Naive thymus-derived CD8-positive, alpha-beta T cell (primary cell): ENCODE measurements at places on chromosomes 16 and 17.

DNA sequence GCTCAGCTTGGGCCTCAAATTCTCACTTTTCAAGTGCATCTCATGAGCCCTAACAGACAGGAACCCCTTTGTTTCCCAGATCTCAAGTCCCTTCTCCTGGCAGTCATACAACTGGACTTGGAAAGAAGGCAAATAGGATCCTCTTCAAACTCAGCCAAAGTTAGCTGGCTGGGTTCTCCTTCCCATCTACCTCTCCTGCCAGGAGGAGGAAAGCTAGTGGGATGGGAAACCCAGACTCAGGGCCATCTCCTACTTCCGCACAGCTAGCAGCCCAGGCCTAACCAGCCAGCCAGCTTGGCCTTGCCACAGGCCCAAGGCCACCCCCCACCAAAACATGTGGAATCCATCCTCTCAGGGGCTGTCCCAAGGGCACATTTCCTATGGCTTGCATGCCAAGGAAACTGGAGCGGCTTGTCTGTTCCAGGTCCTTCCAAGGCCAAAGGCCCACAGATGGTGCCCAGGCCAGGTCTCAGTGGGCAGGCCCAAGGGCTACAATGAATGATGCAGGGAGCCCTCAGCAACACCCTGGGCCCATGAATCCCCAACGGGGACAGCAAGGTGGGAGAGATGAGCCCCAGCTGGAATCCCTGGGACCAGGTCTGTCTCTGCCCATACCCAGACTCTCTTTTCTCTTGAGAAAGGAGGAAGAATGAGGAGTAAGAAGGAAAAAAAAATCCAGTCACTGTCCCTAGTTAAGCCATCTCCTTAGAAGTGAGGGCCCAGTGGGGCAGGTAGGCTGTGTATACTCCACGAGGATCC lies 1.7 kb downstream of the SMARCD2 start:
- DNase-seq, result no peak

GRCh38 chr16:8199390-8199789 lies 390.9 kb downstream of the TMEM114 start:
- DNase-seq, result no peak

DNA sequence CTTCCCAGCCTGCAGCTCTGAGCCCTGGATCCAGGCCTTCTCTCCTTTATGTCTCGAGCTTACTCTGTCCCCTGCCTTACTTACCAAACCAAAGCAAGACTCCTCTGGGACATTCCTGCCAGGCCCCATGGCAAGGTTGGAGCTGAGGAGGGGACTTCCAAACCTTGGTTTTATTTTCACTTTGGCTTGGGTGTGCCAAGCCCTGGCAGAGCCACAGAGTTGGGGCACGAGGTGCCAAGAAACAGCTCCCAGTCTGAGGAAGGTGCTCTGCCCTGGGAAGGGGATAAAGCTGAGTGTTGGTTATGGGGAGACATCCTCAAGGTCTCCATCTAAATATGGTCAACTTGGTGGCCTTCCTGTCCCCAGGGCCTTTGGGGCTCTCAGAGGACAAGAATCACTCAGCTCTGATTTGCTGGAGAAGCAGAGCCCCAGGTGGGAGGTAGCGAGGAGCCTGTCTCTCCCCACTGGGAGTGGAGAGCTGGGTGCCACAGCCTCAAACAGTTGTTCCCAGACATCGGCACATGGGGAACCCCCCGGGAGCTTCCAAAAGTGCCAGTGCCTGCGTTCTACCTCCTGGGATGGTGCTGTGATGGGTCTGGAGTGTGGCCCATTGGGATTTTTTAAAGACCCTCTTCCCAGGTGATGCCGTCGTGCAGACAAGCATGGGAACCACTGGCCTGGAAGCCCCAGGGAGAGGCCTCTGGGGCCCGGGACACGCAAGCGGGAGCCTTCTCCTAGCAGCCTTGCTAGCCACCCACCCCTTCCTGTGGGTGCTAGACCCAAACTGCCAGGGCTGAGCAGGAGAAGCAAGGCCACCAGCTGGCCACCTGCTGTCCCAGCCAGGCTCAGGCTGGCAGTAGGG lies 10.3 kb downstream of the NLRC5 start:
- peak; percentile 59 for DNase-seq

DNA sequence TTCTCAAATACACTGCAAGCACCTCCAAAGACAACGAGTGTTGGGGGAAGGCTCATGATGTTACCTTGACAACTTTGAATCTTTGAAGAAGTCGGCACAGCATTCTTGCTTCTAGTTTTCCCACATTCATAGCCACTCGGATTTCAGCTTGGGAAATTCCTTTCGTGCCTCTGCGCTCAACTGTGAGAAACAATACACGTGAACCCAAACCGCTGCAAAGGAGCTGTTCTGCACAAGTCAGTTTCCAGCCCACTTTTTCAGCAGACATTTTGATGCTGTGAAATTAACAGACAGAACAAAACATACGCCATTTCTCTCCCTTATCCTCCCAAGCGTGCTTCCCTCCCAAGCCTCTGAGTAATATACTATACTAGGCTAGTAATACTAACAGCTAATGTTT lies 41.2 kb downstream of the GTF3C1 start:
- no peak for DNase-seq

DNA sequence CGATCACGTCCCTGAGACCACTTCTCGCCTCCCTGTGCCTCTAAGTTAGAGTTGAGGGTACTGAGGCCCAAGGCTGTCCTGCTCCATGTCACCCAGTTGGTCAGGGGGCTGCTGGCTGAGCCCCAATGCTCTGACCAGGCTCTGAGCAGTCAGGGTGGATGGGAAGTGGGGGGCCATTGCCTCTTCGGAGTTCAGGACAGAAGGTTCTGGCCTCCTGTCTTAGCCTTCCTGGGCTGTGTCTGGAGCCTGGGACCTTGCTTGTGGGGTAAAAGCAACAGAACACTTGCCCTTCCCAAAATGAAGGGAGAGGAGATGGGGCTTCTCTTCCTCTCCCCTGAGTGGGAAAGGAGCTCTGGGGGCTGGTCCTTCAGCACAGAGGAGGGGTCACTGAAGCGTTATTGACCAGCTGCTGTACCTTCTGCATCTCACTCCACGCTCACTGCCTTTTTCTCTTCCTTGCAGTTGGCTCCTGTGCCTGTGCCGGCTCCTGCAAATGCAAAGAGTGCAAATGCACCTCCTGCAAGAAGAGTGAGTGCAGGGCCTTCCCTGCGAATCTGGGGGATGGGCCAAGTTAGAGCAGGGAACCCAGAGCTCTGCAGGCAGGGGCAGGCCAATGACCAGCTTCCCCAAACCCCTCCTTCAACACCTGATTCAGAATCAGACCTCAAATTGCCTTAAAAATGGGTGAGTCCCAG lies 580 bp downstream of the MT1X start:
- no peak for DNase-seq

GRCh38 chr16:67104845-67105244 lies 4.9 kb upstream of the PHAF1 start:
- no peak for DNase-seq

- DNase-seq, result no peak
Measured at GRCh38 chr17:31843070-31843745, 15.8 kb downstream of the COPRS start.

DNA sequence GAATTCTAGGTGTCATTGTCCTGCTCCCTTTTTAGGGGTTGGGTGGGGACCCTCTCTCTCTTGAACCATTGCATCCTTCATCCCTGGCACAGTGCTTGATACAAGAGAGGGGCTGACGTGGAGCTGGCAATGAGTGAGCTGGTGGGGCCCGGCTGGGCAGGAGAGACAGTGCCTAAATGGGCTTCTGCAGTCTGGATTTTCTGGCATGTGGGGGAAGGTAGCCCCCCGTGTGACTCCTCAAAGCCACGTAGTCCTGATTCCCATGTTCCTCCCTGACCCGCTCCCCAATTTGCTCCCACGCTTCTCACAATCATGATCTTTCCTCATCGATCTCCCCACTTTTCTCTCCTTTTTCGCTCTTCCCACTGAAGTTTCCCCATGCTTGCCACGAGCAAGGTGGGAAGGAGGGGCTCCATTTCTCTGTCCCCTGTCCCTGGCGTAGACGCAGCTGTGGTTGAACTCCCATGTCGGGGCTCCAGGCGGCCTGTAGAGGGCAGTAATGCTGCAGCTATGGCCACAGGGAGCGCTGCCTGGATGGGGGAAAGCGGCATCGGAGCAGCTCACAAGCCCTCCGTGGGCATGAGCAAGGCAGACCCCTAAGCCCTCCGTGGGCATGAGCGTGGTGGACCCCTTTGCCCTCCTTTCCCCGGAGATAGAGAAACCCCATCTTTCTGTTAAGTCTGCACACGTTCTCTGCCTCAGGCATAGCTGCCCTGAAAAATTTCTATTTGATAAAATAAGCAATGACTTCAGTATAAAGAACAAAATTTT lies 47.5 kb downstream of the HAPSTR1 start:
- peak; percentile 84 for DNase-seq

DNA sequence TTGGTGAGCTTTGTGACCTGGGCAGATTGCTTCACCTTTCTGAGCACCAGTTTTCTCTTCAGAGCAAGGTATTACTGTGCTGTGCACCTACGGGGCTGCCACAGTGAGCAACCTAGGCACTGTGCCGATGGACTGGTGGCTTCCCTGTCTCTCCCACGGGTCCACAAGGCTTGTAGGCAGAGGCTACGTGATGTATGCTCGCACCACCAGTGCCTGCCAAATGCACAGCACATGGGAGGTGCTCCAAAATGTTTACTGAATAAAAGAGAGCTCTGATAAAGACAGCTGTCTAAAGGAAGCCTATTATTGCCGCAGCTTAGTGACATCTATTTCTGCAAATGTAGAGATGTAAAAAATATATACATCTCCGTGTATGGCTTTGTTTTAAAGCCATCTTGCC lies 139.2 kb downstream of the CDK5R1 start:
- no peak for DNase-seq

DNA sequence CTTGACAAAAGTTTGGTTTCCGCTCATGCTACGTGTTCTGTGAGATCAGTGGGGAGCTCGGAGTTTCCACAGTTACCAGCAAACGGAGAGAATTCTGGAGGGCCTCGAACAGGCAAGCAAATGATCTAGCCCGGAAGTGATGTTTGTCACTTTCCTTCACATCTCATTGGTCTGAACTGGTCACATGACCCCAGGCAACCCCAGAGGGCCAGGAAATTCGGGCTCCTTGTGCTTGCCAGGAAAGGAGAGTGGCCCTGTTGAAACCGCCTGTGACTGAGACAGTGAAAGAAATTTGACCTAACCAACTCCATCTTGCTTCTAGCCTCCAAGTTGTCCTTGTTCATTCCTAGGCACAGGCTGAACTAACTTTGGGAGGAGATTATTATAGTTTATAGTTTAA lies 23.0 kb downstream of the SPPL2C start:
- DNase-seq, result no peak

GRCh38 chr16:4692460-4693295 lies 684 bp upstream of the NUDT16L1 start:
- no peak for DNase-seq

DNA sequence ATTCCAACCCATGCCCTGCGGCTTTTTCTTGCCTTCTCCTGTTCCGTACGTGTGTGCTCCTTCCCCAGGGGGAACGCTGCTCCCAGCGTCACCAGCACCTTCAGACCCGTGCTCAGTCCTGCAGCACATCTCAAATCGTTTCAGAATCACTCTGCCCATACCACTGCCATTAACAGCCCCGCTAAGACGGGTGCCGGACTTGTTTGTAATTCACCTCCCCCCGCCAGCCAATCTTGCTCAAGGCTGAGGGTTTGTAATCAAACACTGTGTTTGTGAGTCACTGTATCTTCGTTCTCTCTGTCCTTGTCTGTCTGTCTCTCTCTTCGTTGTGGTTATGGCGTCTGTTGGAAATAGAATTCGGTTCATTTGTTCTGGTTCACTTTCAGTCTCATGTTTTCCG lies 17.3 kb downstream of the CARD14 start:
- no peak for DNase-seq

- no peak for DNase-seq
Measured at GRCh38 chr17:35129154-35129972, 7.9 kb downstream of the FNDC8 start.

- DNase-seq, result peak; percentile 57
Measured at GRCh38 chr16:88561485-88562359, 8.5 kb upstream of the ZC3H18 start.

DNA sequence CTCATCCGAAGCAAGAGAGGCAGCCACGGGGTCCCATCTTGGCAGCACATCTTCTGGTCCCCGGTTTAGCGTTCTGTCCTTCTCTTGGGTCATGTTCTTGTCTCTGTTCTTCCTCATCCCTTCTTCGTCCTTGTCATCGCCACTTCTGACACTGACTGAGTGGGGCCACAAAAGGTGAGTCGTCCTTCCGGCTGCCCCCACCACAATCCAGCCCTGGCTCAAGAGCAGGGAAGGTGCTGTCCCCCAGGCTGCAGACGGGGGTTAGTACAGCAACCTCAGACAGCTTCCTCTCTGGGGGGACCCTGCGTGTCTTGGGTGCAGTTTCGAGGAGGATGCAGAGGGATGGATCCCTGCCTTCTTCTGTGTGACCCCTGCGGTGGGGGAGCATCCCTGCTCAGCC lies 21.8 kb downstream of the NAA60 start:
- no peak for DNase-seq

DNA sequence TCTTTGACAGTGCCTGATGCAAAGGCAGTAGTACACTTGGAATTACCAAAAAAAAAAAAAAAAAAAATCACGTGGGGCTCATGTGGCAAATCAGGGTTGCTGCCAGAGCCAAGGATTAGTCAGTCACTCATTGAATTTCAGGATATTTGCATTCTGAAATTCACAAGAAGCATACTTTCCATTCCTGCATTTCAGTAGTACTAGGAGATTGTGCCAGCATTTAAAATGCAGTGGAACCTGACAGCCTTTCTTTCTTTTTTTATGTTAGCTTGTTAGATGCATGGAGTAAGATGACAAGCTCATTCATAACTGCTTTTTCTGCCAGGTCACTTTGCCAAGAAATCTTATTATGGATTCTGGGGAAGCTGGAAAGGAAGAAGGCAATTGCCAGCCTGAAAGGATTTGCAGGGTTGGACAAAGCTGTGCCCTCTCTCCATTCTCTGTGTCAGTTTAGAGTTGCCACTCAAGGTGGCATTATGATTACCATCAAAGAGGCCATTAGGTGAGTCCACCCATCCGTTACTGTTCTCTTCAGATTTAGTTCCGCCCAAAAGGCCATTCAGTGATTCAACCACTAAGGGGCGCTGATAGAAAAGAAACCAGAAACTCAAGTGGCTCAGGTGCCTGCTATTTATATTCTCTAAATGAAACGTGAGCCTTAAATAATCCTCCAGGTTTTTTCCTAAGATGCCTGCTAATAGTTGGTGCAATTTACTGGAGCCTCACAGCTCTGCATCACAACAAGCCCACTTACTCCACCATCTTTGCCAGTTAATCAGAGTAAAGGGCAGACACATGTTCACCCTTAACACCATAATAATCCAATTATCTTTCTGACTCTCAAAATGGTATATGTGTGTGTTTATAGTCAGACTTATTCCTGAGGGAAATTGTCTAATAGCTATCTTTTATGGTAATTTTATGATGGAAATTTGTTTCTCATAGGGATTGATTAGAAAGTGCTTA lies 59.0 kb downstream of the TANGO6 start:
- DNase-seq, result no peak

DNA sequence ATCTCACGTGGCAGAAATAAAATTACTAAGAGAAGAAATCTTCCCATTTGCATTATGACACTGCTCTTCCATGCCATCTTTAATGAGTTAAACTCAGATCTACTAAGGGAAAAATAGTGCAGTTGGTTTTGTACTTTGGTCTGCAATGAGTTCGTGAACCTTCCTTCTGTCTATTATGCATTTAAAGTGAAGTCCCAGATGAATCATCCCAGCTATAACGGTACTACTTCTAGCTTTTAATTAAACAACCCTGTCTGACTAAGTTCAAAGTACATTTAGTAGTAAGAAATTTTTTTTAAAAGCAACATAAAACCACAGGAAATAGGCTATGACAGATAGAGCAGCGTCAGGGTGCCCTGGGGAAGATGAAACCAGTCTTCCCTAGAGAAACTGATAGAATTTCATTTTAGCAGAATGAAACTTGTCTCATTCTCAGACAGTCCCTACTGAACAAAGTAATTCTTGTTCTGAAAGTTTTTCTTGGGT lies 1.8 kb downstream of the TMIGD1 start:
- DNase-seq, result peak; percentile 79
